ENCODE measurements at places on chromosomes 6 and 20.

DNA sequence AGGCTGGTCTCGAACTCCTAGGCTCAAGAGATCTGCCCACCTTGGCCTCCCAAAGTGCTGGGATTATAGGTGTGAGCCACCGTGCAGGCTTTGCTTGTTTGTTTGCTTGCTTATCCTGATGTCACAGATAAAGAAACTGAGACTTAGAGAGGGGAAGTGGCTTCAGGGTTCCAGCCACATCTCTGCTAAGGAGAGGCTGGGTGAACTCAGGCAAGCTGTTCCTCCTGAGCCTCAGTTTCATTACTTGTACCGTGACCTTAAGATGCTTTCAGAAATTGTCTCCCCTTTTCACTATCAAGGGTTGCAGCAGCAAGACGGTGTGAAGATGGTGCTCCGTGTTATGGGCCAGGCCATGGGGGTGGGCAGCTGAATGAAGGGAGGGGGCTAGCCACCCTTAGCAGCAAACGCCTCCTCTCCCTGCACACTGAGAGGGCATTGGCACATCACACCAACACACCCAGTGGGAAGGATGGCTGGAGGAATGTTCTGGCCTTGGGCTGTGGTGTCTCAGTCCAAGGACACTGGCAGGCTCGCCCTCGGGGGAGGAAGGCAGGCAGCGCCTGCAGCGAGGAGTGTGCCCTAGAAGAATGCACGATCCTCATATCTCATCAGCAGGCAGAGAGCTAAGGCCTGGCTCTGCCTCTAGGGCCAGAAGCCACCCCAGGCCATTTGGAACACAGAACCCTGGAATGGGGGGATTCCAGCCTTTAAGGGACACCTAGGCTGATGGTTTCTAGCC, 48.2 kb upstream of the TLDC2 start:
- DNase-seq: no peak

DNA sequence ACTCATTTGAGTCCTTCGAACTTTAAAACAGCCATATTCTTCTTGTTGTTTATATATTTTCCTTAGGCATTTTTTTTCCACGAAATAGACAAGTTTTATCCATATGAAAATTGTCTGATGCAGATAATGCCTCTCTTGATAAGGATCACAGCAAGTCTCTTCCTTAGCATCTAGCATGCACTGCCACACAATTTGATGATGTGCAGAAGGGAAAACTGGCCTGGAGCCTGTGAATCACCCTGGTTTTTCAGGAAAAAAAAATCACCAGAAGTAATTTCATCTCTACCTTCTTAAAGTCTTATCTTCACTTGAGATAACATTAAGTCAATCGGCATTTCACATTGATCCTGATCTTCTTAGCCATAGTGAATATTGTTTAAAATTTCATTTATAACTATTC, 199.8 kb downstream of the TENT5A start:
- no peak for DNase-seq

DNA sequence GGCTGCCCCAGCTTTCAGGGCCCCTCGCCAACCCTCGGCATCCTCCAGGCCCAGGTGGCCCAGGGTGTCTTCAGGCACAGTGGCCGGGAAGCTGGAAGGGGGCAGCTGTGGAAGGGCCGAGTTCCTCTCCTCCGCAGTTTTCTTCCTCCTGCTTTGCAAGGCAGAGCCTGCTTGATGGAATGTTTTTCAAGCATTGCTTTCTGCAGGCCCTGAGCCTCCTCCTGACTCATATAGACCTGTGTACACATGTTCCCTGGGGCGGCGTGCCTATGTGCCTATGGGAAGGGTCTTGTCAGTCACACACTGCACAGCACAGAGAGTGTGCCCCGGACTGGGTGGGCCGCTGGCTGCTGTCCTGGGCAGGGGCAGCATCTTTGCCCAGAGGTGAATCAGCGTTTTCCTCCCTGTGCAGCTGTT, 107.5 kb downstream of the ERMARD start:
- DNase-seq: no peak

- DNase-seq: no peak
These were observed 19.3 kb downstream of the CST7 start for GRCh38 chr20:24968278-24968800.

DNA sequence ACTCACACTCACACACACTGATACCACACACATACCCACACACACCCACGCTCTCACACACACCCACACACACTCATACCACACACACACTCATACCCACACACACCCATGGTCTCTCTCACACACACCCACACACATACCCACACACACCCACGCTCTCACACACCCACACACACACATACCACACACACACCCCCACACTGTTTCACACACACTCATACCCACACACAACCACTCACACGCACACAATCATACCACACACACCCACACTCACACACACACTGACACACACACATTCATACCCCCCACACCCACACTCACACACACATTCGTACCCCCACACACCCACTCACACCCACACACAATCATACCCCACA, 158.1 kb downstream of the SMOC2 start:
- DNase-seq: no peak

DNA sequence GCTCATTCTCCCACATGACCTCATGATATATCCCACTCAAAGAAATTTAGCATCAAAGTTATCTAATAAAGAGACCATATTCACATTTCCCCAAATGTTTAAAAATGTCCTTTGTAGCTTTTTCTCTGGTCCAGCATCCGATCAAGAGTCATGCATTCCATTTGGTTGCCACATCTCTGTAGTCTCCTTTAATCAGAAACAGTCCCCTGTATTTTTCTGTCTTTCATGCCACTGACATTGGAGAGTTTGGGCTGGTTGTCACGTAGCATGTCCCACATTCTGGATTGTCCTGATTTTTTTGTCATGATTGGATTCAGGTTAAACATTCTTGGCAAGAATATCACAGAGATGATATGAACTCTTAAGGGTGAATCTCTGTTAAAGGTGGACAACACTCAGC, 55.7 kb downstream of the SNX5 start:
- DNase-seq: peak; percentile 17

DNA sequence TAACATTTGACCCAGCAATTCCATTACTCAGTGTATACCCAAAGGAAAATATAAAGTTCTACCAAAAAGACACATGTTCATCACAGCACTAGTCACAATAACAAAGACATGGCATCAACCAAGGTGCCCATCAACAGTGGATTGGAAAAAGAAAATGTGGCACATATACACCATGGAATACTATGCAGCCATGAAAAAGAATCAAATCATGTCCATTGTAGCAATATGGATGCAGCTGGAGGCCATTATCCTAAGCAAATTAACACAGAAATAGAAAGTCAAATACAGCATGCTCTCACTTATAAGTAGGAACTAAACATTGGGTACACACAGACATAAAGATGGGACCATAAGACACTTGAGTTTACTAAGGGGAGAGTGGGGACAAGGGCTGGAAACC, 441.9 kb upstream of the ID4 start:
- no peak for DNase-seq

- DNase-seq: no peak
These were observed 3.0 kb downstream of the ENPP3 start for GRCh38 chr6:131640100-131640499.

- DNase-seq: peak; percentile 44
These were observed 17.5 kb upstream of the ZSCAN9 start for GRCh38 chr6:28207510-28208110.

DNA sequence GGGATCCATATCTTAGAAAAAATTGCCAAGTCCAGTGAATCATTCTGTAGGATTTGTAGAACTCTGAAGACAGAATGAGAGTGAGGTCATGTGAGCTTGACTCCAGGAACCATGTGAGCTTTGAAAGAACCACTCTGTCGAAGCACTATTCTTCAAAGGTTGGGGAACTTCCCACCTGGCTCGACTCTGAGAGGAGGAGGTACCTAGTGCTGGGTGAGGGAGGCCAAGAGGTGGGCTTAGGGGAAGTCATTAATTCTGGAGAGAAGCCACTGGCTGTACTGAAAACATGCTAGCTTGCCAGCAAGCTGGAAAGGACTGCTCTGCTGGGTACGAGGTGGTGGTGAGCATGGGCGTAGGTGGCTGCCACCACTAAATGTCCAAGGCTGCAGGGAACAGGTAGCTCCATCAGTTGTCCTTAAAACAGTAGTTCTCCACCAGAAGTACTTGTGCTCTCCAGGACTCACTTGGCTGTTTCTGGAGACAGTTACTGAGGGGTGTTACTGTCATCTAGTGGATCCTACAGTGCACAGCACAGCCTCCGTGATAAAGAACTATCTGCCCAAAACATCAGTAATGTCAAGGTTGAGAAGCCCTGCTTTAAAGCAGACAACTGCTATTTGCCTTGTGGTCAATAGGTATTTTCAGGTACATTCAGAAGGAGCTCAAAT, 34.7 kb upstream of the SYNJ2 start:
- peak; percentile 18 for DNase-seq

GRCh38 chr6:33620158-33620855, 815 bp upstream of the ITPR3 start:
- DNase-seq: peak; percentile 64

GRCh38 chr6:30741789-30742315, 635 bp downstream of the FLOT1 start:
- DNase-seq: peak; percentile 41

DNA sequence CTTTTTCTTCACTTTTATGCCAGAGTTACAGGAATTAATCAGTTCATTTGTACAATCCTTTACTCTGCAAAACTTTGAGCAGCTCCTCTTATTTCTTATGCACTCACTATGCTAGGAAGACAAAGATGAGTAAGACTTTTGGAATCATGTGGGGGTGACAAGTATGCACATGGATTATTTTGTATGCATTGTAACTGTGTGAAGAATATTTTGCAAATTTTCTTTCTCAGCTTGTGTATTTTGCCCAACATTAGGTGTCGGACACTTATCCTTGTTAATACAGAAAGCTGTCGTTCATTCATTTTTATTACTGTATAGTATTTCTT, 88.6 kb downstream of the PPP1R14C start:
- no peak for DNase-seq

DNA sequence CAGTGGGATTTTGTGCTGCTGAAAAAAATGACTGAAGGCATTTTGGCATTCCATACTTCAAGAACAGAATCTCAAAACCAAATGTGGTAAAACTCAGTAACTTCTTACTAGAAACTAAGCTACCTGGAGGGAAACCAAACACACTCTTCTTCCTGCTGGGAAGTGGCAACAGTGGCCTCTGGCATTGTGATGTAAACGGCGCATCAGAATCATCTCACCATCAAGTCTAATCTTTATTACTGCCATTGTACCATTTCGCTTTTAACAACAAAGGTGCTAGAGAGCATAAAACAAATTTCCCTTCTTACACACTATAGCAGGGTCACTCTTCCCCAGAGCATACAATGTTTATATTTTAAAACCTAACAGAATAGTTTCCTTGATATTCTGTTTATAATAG, 101.6 kb upstream of the CEP162 start:
- DNase-seq: peak; percentile 39

GRCh38 chr20:12989586-12990115, 19.1 kb upstream of the SPTLC3 start:
- DNase-seq: no peak

- no peak for DNase-seq
These were observed 67.2 kb upstream of the SYNDIG1 start for GRCh38 chr20:24402188-24402587.

DNA sequence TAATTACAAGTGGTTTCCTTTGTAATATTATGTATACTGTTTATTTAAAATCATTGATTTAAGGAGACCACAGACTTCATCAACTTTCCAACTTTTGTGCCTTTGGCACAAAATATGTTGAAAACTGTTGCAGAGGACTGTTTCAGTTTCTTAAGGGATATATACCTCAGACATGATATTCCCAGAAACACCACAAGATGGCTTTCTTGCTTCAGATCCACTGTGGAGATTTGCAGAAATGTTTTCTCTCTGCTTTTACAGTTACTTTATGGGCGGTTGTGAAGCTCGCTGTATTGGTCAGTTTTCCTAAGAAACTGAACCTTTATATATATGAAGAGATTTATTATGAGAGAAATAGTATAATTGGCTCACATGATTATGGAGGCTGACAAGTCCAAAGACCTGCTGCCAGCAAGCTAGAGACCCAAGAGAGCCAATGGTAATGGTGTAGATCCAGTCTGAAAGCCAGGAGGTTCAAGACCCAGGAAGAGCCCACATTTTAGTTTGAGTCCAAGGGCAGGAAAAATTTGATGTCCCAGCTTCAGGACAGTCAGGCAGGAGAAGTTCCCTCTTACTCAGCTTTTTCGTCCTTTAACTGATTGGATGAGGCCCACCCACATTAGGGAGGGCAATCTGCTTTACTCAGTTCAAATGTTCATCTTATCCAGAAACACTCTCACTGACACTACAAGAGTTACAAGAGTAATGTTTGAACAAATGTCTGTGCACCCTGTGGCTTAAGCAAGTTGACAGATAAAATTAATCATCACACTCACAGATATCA, 12.8 kb downstream of the ME1 start:
- peak; percentile 57 for DNase-seq

GRCh38 chr6:157556144-157556645, 175.2 kb downstream of the ZDHHC14 start:
- no peak for DNase-seq

- DNase-seq: no peak
These were observed 214.1 kb upstream of the RREB1 start for GRCh38 chr6:6893701-6894100.

GRCh38 chr6:106132153-106132698, 46.1 kb downstream of the PRDM1 start:
- no peak for DNase-seq

DNA sequence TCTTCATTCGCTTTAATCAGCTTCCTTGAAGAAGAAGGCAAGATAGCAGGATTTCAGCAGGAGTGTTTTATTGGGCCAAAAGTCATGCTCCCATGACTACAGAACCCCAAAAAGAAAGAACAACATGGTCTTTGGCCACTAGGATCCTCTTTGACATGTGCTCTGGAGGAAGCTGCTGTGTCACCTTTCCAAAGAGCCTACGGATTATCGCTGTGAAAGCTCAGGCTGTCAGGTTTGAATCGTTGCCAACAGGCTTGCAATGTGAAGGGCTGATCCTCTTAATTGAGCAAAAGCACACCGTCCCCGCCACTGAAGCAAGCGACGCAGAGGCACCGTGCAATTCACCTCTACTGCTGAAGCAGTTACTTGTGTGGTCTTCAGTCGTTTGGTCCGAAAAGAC, 29.0 kb downstream of the MYLIP start:
- DNase-seq: no peak

DNA sequence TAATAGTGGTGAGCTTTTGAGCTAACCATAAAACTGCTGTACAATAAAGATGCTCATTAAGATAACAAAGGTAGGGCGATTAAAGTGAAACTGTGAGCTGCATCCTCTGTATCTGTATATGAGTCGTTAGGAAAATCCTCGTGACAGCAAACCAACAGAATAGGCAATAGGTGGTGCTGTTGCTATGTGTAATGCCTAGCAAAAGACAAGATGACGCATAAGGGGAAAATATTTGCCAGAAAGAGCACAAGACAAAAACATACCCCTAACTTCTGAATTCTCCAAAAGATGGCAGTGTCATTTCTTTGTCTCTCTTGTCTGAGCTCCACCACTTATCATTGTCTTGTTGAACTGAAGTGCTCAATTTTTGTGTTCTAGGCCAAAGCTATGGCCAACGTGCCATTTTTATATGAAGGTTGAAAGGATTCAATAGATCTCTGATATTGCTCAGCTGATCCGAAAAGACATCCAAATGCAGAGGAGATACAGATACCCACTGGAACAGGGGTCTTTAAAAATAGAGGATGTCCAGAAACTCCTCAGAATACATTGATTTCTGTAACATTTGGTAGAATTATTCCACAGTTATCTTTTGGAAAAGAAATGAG, 56.3 kb upstream of the ANKEF1 start:
- DNase-seq: peak; percentile 84

GRCh38 chr20:48697845-48698491, 129.8 kb downstream of the PREX1 start:
- DNase-seq: peak; percentile 62

All from HCEC 1CT (cell line).